Small intestine (tissue), 16 donors: ENCODE measurements at places on chromosomes 2 and 18. TPM values are rescaled to one million over a fixed set of nuclear protein-coding genes. Genes with fewer than 3 reads are reported as not detected.

- DNase-seq: no peak
Measured at GRCh38 chr18:9055626-9056025, 46.9 kb upstream of the NDUFV2 start.

DNA sequence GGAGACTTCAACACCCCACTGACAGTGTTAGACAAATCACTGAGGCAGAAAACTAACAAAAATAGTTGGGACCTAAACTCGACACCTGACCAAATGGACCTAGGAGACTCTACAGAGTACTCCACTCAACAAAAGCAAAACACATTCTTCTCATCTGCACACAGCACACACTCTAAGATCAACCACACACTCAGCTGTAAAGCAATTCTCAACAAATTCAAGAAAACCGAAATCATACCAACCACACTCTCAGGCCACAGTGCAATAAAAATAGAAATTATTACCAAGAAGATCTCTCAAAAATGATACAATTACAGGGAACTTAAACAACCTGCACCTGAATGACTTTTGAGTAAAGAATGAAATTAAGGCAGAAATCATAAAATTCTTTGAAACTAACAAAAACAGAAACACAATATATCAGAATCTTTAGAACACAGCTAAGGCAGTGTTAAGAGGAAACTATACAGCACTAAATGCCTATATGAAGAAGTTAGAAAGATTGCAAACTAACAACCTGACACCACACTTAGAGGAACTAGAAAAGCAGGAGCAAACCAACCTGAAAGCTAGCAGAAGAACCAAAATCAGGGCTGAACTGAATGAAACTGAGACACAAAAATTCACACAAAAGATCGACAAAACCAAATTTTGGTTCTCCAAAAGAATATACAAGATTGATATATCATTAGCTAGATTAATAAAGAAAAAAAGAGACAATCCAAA lies 46.3 kb downstream of the RTTN start:
- no peak for DNase-seq

DNA sequence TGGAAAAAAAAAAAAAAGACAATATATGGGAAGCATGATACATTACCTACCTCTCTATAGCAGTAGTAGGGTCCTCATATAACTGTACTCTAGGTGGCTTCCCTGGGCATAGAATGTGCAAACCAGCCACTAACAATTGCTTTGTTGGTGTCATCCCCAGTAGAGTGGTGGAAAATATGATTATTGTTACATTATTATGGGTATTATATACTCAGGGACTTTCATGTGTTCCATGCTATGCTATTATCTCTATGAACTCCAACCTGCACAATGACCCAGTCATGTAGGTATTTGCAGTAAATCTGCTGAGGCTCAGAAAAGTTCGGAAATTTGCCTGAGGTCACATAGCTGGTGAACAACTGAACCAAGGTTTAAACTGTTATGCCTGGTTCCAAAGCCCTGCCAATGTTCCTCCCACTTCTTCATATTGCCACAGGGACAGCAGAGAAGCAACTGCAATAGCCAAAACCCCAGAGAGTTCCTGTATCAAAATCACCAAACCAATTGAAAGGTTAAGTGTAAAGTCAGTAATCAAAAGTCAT lies 52.6 kb upstream of the MAP4K4 start:
- no peak for DNase-seq

DNA sequence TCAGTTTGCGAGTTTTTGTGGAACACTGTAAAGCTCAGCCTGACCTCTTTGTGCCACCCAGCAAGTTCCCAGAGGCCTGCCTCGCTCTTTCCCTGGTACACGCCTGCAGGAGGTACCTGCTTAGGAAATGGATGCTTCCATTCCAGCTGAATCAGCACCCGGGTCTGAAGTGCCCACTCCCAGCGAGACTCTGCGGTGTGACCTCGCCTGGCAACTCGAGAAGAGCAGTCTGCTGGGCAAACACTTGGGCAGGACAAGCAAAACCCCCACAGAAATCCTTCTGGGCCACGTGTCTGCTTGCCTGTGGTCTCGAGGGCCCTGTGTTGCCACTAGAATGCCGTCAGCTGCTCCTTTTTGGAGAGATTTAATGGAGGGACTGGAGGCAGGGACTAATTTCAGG lies 127.6 kb downstream of the MAPK4 start:
- DNase-seq: no peak

DNA sequence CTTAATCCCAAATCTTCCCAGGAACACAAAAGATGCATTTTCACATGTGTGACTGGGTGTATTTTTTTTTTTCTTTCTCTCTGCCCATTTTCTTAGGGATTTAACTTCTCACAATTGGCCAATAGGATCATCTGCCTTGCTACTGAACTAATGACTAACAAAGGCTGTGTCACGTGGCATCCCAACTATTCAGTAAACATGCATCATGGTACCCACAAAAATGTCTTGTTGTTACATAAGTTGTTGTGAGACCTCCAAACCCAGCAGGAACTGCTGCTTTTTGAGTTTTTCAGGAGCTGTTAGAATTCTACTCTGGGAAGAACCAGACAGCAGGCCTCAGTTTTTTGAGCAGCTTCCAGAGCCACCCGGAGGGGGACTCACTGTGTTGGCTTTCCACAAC lies 31.9 kb downstream of the GAD1 start:
- DNase-seq: no peak

- DNase-seq: no peak
Measured at GRCh38 chr2:30269771-30270145, 38.4 kb downstream of the LBH start.

DNA sequence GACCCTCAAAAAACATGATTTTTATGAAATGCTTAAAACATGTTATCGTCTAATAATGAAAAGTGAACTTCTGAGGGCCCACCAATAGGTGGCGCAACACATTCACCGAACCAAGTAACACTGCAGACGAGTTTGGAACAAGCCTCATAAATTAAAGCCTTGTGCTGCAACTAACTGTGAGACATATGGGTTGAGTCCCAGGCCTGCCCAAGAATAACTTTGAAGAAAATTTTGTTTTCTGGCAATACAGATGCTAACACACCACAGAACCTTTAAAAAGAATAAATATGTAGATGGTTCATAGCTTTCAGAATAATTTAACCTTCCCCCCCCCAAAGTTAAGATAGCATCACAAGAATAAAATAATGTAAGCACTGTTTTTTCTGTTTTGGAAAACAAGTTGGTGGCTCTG lies 285.9 kb downstream of the RNF144A start:
- peak; percentile 36 for DNase-seq

Gene ANKRD30B
- not detected for polyA plus RNA-seq

Gene MYCN
- 1.1 TPM for polyA plus RNA-seq

- no peak for DNase-seq
Measured at GRCh38 chr2:102171946-102172345, 14.9 kb upstream of the IL1RL2 start.

Gene ATP6V1B1
- polyA plus RNA-seq: 0.21 TPM

DNA sequence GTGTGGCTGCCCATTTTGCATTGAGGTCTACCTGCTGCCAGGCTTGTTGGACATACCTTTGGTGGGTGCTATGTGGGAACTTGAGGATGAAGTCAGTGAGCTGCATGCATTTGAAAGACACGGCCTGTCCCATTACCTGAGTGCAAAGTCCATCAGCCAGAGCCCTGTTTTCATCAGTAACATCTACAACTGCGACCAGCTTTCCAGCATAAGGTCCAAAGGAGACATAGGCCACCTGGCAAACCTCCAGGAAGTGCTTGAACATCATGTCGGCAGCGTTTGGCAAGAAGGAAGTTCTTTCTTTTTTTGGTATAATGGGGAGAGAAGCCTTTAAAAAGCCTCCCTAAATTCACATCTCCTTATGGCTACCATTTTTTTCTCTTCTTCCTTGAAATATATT lies 143.1 kb downstream of the FAM161A start:
- peak; percentile 98 for DNase-seq

DNA sequence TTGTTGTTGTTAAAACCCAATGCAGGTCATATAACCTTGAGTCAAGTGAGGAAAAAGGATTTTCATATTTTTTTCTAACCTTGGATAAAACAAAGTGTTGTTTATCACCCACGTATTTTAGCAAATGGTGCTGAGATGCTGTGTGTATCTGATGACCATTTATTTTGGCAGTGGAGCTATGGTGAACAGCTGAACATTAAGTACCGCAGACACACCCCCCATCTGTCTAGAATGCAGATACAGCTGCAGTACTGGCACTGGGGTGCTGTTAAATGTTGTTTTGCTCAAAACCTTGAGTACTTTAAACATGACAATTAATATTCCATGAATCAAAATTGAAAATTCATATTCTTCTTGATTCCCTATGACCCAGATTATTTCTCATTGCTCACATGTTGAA lies 773.3 kb upstream of the SLC39A10 start:
- no peak for DNase-seq

- no peak for DNase-seq
Measured at GRCh38 chr2:160175169-160176134, 24.6 kb downstream of the ITGB6 start.

DNA sequence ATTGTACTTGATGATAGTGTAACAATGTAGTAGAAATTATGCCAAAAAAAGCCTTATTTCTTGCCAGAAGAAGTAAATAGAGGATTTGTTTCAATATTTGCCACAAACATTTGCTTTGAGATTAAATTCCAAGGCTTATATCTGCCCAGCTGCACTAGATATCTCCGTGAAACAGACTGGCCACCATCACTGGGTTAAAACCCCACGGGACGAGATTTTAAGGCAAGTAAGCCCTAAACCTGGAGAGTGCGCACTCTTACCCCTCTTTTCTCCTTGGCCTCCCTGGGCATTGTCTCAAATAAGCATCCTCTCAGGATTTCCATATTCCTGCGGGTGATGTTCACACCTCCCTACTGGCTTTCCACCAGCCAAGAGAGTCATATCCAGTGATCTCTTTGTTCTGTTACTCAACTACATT lies 334.4 kb downstream of the AGPS start:
- DNase-seq: no peak

DNA sequence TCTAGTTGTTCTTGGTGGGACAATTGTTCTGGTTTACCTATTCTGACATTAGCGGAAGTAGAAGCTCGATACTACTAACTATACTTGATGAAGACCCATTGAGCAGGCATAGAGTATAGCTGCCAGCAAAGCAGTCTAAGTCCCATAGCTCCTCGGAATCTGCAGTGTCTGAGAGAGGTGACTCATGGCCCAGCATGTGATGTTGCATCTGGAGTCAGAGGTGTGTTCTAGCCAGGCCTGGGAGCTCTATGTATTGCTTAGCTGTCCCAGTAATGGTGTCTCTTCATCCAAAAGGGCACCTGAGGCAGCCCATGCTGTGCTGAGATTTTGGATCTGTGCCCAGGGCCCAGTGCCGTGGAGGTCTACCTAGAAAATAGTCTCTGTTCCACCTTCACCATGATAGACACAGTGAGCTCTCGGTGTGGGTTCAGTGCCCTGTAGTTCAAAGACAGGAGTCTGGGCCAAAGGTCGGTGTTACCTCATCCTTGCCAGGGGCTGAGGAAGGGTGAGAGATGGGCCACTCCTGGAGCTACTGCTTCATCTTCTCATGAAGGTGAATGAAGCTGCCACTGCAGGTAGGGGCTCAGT lies 47.3 kb downstream of the MEX3C start:
- peak; percentile 11 for DNase-seq

GRCh38 chr2:238240757-238241711 lies 1.2 kb upstream of the HES6 start:
- peak; percentile 61 for DNase-seq

DNA sequence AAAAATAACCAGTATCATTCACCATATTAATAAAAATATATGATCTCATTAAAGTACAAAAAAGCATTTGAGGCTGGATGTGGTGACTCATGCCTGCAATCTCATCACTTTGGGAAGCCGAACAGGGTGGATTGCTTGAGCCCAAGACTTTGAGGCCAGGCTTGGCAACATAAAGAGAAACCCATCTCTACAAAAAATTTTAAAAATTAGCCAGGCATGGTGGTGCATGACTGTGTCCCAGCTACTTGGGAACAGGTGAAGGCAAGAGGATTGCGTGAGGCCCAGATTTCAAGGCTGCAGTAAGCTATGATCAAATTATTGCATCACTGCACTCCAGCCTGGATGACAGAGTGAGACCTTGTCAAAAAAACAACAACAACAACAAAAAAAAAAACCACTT lies 75.9 kb downstream of the RAD51AP2 start:
- DNase-seq: no peak

DNA sequence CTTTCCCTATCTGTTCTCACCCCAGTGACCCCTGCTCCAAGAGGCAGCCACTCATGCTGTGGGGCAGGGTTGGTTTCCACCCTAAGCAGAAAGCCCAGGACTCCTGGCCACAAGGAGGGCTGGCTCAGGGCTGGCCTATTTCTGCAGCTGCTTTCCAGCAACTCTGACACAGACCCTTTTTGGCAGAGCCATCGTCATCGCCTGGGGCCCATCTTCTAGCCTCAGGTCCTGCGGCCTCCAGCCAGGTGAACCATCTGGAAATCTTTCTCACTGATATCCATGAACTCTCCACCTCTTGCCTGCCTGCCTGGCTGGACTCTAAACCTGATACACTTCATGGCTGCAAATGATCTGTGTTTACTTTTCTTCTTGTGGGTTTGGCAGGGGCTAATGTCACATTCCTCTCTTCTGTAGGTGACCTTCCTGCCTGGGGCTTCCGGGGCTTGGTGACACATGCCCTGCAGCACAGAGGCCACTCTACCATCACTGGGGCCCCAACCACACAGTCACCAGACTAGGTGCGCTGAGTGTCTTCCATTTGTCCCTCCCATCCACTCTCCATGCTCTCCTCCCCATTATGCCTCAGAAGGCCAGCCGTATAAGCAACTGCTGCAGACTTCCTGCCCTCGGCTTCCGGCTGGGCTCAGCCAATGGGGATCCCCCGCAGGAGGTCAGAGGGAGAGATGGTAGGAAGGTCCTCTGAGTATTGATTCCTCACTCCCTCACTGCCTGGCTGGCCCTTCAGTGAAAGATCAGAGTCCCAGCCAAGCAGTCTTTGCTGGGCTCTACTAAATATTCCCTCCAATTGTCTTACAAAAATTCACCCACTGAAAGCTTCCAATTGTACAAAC lies 9.7 kb upstream of the COPS8 start:
- no peak for DNase-seq

Gene VAMP5
- 80.1 TPM for polyA plus RNA-seq

DNA sequence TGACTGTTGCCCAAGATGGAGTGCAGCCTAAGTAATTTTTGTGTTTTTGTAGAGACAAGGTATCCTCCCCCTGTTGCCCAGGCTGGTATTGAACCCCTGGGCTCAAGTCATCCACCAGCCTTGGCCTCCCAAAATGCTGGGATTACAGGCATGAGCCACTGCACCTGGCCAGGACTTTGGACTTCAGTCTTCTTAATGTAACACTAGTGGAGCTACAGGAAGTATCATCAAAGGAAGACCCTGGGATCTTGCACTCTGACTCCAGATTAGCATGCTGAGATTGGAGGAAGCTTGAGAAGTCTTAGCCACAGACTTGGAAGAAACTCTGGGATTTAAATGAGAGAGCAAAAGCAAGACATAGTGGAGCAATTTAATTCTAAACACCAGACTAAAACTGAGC lies 37.8 kb upstream of the RNF125 start:
- DNase-seq: peak; percentile 83

GRCh38 chr2:168697668-168698121 lies 104.7 kb upstream of the NOSTRIN start:
- peak; percentile 78 for DNase-seq

Gene CXCR1
- 0.22 TPM for polyA plus RNA-seq

Gene SNORC
- polyA plus RNA-seq: 11.6 TPM
